ENCODE measurements at places on chromosomes 6 and 20.

DNA sequence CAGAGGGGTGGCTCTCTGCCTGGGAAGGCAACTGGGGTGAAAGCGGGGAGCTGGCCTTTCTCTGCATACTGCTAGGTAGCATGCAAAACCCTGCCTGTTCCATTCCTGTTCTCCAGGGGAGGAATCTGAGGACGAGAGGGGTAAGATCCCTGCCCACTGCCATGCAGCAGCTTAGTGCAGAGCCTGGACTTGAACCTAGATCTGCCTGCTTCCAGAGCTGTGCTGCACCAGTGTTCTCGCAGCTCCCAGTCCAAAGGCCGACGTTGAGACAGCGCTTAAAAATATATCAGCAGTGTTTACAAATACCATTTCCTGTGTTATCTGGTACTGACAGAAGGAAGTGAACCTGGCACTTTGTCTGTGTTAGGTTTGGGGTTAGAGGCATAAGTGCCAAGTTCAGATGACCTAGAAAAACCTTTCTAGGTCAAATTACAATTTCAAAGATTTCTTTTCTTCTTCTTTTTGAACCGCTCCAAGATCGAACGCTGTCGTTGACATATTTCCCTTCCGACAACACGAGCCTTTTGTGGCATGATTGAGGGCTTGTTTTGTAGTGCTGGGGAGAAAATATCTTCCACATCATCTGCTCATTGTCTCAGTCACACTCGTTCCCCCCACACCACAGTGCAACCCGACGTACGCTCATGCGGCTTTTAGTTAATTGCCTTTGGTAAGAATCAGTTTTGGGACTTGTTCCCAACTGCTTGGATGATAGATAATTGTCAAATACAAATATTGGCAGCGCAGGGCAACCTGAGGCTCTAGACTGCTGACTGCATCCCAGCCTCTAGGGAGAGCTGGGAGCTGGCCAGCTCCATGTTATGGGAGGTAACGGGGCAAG lies 44.6 kb downstream of the TOX2 start:
- DNase-seq: no peak

- DNase-seq: no peak
Measured at GRCh38 chr6:112049026-112049799, 4.7 kb upstream of the CCN6 start.

DNA sequence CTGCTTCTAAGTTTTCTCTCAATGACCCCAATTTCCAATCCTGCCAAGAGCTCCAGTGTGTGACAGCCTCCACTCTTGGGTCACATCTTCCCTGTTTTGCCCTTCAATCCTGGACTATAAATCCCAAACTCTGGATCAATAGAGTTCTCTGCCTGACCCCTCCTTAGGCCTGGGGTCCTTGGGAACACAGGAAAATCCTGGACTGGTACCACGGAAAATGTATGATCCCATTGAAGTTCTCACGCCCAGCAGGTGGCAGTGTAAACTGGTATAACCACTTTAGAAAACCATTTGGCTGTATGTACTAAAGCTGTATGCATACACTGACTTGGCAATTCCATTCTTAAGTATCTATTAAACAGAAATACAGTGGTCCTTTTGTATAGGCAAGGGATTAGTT lies 98.0 kb downstream of the SNAP25 start:
- no peak for DNase-seq

- DNase-seq: no peak
Measured at GRCh38 chr6:130847001-130847910, 20.1 kb downstream of the SMLR1 start.

DNA sequence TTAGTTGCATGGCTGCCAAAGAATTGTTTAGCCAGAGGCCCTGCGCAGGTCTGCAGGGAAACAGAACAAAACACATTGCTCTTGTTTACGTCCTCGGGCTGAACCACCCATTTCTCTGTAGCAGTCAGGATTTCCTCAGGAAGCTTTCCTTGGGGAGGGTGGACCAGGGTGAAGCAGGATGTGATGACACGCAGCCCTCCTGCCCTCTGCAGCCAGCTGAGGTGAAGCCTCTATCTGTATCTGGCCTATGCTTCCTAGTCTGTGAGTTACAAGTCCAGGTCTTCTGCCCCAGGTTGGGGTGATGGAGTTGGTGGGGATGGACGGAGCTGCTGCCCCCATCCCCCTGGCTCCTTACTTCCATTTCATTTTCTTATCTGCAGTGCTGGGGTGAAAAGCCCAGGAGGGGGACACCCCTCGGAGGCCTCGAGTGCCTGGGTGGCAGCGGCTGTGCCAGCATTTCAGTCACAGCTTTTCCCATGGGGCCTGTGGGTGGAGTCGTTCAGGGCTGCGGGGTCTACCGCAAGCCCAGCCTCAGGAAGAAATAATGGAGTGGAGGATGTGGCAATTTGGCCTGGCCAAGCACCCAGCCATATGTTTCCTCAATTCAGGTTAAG lies 24.9 kb downstream of the SASH1 start:
- no peak for DNase-seq

GRCh38 chr6:161163466-161164181 lies 110.2 kb downstream of the AGPAT4 start:
- DNase-seq: no peak

- no peak for DNase-seq
Measured at GRCh38 chr6:136250686-136251008, 536 bp upstream of the MTFR2 start.

- no peak for DNase-seq
Measured at GRCh38 chr6:5765141-5765760, 241.5 kb downstream of the NRN1 start.

DNA sequence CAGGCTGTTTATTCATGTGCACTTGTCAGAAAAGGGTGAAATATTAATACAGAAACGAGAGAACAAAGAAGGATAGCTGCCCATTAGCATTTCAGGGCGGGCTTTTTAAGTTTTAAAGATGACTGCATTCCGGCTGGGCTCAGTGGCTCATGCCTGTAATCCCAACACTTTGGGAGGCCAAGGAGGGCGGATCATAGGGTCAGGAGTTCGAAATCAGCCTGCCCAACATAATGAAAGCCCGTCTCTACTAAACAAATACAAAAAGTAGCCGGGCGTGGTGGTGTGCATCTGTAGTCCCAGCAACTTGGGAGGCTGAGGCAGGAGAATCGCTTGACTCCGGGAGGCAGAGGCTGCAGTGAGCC lies 130.5 kb downstream of the HFE start:
- no peak for DNase-seq

- no peak for DNase-seq
Measured at GRCh38 chr6:29980511-29980910, 38.2 kb downstream of the HLA-A start.

DNA sequence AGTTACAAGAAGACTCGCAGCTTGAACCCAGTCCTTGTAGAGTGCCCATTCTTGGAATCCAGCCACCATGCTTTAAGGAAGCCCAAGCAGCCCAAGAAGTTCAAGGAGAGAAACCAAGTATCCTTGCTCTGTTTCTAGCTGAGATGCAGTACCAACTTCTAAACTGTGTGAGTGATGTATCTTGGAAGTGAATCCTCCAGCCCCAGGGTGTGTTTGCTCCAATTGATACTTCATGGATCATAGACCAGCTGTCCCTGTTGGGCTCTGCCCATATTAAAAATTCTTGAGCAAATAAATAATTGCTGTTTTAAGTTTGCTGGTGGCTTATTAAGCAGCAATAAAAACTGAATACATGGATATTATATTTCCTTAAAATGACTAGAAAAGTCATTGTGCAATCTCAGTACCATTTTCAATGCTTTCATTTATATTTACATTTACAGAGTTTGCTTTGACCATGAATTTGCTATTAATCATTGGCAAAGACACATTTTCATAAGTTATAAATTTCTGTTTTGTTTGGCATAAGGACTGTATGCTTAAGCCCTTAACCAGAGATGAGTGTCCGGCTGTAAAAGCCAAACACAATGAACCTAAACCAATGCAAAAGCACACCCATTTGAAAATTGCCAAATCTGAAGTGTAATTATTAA lies 9.2 kb downstream of the SPTLC3 start:
- DNase-seq: no peak
